ENCODE measurements at places on chromosomes 13 and 19.

DNA sequence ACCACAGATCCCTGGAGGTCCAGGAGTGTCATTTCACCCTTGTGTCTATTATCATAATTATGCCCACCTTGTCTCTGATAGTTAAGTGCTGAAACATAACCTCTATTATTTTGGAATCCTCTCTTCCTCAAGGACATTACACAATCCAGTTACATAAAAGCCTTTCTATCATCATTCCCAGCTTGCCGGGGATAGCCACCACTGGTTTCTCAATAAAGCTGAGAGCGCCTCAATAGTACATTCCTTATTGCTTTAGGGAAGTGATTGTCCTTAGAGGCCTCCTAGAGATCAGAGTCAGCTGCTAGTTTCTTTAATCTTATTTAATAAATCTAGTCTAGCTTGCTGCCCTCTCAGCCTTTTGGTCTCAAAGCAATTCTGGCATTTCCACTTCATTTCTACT, 490.0 kb upstream of the ATXN8OS start:
- no peak for DNase-seq

- DNase-seq = no peak
These were observed 13.0 kb upstream of the KCNN1 start for GRCh38 chr19:17953869-17954268.

DNA sequence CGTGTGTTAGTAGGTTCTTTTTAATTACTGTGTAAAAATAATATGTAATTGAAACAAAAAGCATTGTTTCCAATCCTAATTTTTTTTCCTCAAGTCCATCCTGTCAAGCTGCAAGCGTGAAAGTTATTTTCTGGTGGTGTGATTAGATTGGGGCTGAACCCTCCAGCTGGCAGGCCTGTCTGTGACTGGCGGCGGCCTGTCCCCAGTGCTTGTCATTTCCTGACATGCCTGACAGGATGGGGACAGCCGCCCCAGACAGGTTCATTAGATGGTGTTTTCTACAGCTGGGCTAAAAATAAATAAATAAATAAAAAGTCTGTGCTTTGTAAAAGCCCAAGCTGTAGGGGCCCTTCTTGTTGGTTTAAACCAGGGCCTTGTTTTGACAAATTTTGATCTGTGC, 53.7 kb upstream of the MAB21L1 start:
- no peak for DNase-seq

GRCh38 chr13:42969565-42970172, 22.4 kb downstream of the EPSTI1 start:
- DNase-seq = peak; percentile 79

- no peak for DNase-seq
These were observed 17.9 kb upstream of the NEK3 start for GRCh38 chr13:52177276-52177675.

All from suppressor macrophage treated with lipopolysaccharide for 4 hours (primary cell).